ENCODE measurements at places on chromosomes 12 and 14.

DNA sequence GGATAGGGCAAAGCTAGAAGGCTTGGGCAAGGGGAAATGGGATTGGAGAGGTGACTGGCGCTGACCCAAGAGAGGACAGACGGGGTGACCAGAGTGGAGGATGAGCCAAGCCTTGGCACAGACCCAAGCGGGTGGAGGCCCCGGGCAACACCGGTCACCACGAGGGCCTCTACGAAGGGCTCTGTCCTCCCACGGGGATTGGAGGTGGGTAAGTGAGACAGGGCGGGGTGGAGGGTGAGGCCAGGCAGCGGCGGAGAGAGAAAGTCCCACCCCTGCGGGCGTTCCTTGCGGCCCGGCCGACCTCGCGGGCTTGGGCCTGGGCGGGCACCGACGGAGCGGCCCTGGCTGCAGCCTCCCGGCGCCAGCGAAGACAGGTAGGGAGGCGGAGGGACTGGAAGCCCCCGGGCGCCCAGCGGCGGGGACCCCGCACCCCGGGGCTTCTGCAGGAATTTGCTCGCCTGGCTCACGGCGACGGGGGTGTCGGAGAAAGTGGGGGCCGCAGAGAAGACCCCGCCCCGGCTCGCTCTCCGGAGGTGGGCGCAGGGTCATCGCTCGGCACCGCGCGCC, at the start of gene PAPLN:
Gene PAPLN, plus strand, starts transcription at position 288 of the 567 bp plus-strand sequence. CDS start 2,273 bp downstream, outside the sequence.
- no peak for DNase-seq

- no peak for DNase-seq
These were observed 34.0 kb downstream of the FIGNL2 start for GRCh38 chr12:51814311-51815088.

DNA sequence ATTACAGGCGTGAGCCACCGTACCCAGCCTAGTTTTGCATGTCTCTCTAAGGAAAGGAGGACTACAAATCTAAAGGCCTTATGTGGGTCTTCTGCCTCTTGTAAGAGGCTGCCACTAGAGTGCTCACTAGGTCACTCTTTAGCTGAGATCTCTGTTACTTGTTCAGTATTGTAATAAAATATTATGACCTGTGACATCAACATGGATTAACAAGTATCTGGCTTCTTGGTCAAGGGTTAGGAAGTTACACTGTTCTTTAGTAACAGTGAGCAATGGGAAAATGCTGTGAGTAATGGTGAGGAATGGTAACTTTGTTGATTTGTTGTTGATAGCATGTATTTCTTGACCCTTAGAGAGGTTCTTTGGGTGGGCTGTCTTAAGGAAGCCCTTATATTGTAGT, 50.5 kb downstream of the ERC1 start:
- DNase-seq: no peak

- no peak for DNase-seq
These were observed 42.9 kb upstream of the FZD10 start for GRCh38 chr12:130119241-130119861.

- no peak for DNase-seq
These were observed 32.8 kb downstream of the DUSP16 start for GRCh38 chr12:12529783-12530421.

DNA sequence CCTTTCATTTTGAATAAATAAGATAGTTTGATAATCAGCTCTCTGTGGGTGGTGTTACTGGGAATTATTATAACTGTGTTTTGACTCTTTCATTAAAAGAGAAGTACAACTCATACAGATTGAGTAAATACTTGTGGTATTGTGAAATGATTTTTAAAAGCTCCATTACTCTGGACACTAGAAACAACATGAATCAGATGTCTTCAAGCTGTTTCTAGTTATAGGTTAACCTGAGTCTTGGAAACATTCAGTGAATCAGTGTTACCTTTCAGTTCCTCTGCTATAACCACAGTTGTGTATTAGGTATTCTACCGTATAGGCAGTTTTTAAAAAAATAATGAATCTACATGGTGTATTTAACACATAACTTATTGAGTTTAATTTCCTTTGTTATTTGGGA, 128.4 kb upstream of the SSTR1 start:
- no peak for DNase-seq

DNA sequence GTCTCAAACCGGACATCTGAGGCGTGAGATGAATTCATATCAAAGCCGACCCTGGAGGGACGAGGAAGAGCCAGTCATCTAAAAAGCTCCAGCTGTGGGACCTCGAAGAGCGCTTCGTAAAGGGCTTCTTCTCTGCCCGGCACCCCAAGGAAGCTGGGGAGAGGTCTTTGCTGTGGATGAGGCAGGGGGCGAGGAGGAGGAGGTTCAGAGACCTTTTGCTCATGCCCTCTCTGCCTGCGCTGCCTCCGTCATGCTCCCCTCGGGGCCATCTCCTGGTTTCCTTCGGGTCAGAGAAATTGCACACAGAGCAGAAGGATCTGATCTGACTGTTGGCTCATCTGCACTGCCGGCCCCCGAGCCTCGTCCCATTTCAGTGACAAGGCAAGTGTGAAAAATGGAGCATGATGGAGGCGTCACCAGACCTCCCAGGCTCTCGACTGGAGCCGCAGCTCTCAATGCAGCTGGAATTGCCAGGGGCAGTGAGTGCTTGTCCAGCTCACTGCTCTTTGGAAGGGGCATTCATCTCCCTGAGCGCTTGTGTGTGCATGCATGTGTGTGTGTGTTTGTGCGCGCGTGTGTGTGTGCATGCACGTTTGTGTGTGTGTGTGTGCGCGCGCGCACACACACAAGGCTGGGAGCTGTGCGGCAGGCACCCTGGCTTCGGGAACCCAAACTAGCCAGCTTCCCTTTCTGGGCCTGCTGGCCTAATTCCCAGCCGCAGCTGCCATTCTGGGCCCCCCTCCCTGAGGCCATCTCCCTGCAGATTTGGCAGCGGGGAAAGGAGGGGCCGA, 9.2 kb downstream of the CABP1 start:
- no peak for DNase-seq

DNA sequence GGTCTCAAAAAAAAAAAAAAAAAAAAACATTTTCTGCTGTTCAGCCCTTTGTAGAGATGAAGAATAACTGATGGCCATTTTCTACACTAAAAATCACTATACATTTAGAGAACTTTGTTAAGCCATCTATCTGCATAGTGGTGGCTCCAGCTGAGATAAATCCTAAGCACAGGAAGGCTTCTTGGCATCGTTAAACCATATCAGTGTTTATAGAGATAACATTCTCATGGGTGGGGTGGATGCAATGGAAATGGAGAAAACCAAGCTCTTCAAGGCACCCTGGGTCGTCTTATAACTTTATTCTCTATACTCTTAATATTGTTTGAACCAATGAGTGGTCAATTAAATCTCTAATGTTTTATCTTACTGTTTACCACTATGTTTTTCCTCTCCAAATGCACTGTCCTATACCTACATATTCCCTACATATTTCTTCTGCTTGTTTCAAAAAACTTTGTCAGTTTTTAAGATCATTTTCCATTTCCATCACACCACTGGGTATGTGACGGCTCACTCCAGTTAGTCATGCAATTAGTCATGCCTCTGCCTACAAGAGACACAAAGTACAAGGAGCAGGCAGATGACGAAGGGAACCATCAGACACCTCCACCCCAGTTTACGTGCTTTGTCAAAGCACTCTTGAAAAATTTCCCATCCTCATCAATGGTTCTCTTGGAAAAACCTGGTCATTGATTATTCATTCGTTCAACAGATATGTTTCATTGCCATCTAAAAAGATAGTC, 119.3 kb upstream of the OVCH1 start:
- no peak for DNase-seq

- no peak for DNase-seq
These were observed 6.8 kb downstream of the TMCC3 start for GRCh38 chr12:94643606-94644005.

DNA sequence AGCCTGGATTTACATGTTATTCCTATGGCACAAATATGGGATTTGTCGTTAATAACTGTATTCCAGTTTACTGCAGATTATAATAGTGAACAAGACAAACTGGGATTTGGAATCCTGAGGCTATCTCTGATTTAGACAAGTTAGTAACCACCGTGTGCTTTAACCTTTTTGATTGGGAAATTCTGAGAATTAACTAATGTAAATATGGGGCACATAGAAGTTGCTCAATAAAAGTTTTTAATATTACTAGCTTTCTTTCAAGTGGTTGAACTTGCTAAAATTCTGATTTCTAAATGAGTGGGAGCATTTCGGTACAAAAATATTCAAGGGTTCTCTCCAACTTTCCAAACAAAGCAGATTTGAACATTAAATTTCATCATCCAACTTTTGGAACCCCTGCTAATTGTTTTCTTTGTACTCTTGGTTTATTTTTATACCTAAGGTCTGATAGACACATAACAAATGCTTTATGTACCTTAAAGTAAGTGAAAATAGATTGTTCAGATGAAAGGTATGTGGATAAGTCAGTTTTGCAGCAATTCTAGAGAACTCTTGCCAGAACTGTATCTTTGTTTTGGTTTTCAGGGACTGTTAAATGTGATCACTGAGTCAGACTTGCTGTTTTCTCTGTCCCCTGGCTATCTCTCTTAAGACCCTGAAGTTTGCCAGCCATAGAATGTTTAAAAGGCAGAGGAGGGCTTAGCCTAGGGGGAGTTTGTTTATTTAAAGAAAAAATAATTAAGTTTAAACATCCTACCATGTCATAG, 57.5 kb downstream of the FRS2 start:
- no peak for DNase-seq

- DNase-seq: no peak
These were observed 4.6 kb downstream of the OVCH1 start for GRCh38 chr12:29492891-29493290.

- DNase-seq: no peak
These were observed 99.2 kb downstream of the SLC41A2 start for GRCh38 chr12:104858611-104859543.

GRCh38 chr12:55997535-55997859, 421 bp downstream of the SUOX start:
- DNase-seq: no peak

DNA sequence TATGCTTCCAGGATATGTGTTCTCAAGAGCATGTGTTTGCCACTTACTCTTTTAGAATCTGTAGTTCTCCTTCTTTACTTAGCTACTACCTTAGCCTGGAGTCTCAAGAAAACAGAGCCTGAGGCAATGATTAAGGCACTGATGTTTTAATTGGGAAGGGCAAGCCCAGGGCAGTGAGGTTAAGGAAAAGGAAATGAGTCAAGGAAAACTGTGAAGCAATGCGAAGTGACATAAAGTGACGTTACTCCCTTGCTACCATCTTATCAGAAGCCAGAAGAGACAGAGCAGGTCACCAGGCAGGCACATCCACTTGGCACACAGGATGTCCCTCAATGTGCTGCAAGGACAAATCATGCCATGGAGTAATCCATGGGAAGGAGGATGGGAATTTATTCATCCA, 11.3 kb upstream of the EML5 start:
- DNase-seq: no peak

DNA sequence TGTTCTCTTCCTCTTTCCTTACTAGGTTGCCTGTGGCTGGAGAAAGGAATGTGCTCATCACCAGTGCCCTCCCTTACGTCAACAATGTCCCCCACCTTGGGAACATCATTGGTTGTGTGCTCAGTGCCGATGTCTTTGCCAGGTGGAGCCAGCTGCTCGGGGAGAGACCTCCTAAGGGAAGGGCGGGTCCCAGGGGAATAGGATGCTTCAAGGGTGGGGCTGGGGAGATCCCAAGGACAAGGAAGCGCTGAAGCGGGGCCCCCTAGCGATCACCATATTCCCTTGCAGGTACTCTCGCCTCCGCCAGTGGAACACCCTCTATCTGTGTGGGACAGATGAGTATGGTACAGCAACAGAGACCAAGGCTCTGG, 10.2 kb downstream of the MARS1 start:
- DNase-seq: no peak

- DNase-seq: no peak
These were observed 30.6 kb upstream of the BTBD6 start for GRCh38 chr14:105217774-105218173.

GRCh38 chr12:106309671-106310505, 7.4 kb downstream of the TCP11L2 start:
- no peak for DNase-seq

- no peak for DNase-seq
These were observed 23.4 kb downstream of the SLC25A47 start for GRCh38 chr14:100346306-100347091.

GRCh38 chr14:50635141-50635540, 33.0 kb downstream of the SAV1 start:
- no peak for DNase-seq

GRCh38 chr12:38123566-38124246, 192.9 kb upstream of the ALG10B start:
- DNase-seq: no peak

- DNase-seq: no peak
These were observed 624.9 kb downstream of the DIO2 start for GRCh38 chr14:79586416-79586815.

DNA sequence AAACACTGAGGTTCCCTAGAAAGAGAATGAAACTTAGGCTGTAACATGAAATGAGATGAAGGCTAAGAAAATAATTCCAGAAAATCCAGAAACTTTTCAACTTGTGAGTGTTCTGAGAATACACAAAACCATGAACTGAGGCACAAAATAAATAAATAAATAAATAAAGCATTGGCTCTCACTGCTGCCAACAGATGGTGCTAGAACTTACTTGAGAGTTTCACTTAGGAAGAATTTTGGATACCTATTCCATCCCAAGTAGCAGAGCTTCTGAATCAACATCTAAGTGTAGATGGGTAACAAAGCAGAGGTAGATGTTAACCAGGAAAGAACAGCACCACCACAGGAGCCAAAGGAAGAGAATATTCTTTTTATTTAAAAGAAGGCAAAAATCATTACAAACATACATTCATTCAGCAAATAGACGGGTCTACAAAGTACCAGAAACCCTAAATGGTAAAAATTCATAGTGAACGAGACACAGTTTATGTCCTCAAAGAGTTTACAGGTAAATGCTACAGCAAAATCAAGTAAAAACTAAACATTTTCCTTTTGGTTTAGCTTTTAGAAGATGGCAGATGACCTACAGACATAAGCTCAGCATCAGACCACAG, 16.7 kb downstream of the EPS8 start:
- DNase-seq: no peak

- peak; percentile 60 for DNase-seq
These were observed 1180.6 kb downstream of the VRK1 start for GRCh38 chr14:97977651-97978261.

DNA sequence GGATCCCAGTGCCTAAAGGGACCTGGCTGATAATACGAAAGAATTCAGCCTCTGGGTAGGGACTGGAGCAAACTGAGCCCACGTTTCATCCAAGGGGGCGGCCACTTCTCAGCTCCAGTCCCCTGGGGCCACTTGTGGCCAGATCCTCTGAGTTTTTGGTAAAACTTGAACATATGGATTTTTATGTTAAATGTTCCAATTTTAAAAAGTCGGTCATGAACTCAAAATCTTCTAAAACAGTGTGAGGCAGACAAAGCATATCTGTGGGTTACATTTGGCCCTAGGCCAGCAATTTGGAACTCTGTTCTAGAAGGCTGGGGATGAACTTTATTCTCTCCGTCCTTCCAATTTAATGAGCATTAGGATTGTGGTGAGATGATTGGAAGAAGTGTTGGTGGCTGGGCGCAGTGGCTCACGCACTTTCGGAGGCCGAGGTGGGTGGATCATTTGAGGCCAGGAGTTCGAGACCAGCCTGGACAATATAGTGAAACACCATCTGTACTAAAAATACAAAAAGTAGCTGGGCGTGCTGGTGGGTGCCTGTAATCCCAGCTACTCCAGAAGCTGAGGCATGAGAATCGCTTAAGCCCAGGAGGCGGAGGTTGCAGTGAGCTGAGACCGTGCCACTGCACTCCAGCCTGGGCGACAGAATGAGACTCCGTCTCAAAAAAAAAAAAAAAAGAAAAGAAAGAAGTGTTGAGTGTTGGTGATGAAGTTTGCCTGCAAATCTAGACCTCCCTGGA, 3.0 kb upstream of the PPP1CC start:
- no peak for DNase-seq
